Activated CD4-positive, alpha-beta T cell treated with anti-CD3 and anti-CD28 coated beads, Interleukin-2, amount 10 ng/mL, durations not matched to agents 24 days and 14 days (primary cell): ENCODE measurements at places on chromosomes 4 and X. TPM values are rescaled to one million over a fixed set of nuclear protein-coding genes. Genes with fewer than 3 reads are reported as not detected.

Gene MAGEE2
- total RNA-seq, result not detected in 2 replicates

Gene TMPRSS11A
- not detected in 2 replicates for total RNA-seq

Gene APLN
- 0.65 and 0.66 TPM in 2 replicates for total RNA-seq

Gene CNGA1
- total RNA-seq, result not detected in 2 replicates

Gene MAGEA10
- total RNA-seq, result not detected in 2 replicates

Gene SAGE1
- total RNA-seq, result not detected in 2 replicates

Gene IBSP
- not detected in 2 replicates for total RNA-seq

Gene AMBN
- not detected in 2 replicates for total RNA-seq

DNA sequence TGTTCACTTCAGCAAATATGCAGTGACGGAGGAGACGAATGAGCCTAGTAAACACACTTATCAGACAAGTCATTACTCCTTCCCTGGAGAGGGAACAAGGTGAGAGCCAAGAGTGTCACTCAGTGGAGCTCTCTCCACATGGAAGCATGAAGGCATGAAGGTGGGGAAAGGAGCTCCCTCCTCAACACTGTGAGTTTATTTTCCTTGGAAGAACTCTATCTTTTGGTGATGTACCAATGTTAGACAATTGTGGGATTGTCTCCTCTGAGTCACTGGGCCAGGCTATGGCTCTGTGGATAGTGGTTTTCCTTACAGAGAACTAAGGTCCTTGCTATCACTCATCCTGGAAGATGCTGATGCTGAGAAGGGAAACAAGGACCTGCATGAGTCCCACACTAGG, 200.2 kb downstream of the CPEB2 start:
- H3K27me3 ChIP-seq, result no peaks in the 10 kb centered on the region
- no peak overlapping the region for H3K4me3 ChIP-seq
- H3K27ac ChIP-seq, result no peak overlapping the region
- no peak for DNase-seq
- H3K36me3 ChIP-seq, result no peaks in the 10 kb centered on the region
- no peaks in the 10 kb centered on the region for H3K4me1 ChIP-seq

DNA sequence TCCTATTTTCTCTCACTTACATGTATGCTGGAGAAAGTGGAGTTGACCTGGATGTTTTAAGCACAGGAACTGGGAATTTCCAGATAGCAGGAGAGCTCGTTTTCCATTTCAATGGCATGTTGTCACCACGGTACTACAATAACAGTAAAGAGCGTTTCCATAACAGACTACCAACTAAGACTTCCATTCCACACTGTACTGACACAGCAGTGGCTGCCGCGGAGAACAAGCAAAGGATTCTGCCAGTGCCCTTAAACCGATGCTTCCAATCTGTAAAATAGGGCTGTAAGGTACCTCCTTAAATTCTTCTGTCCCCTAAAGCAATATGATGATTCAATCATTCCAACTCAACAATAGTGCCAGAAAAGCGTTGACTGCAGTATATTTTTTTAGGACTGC, 143.9 kb downstream of the KLHL13 start:
- H3K4me3 ChIP-seq, result no peak overlapping the region
- H3K27me3 ChIP-seq, result no peaks in the 10 kb centered on the region

DNA sequence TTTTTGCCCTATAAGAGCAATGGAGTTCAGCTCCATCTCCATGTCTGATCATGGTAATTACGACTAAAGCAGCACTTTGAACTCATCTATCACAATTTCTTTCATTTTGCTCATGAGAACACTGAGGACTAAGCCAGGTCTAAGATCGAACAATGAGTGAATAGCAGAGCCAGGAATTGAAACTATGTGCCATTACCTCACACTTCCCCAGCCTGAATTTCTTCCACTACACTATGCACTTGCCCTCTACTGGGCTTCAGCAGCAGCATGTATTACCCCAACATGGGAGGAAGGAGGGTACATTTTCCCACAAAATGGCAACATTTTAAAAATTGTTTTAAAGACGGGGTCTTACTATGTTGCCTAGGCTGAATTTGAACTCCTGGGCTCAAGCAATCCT, 274.7 kb upstream of the FGF13 start:
- DNase-seq, result no peak
- H3K27me3 ChIP-seq, result no peaks in the 10 kb centered on the region
- H3K36me3 ChIP-seq, result no peaks in the 10 kb centered on the region
- H3K4me1 ChIP-seq, result no peaks in the 10 kb centered on the region

GRCh38 chrX:96176921-96177320, 507.7 kb upstream of the DIAPH2 start:
- H3K4me3 ChIP-seq, result no peak overlapping the region
- no peaks in the 10 kb centered on the region for H3K4me1 ChIP-seq
- H3K27ac ChIP-seq, result no peak overlapping the region

- no peak overlapping the region for H3K4me3 ChIP-seq
- H3K36me3 ChIP-seq, result no peaks in the 10 kb centered on the region
- no peaks in the 10 kb centered on the region for H3K4me1 ChIP-seq
- DNase-seq, result no peak
- no peak overlapping the region for H3K27ac ChIP-seq
These were observed 7.0 kb upstream of the FRYL start for GRCh38 chr4:48787056-48787455.

DNA sequence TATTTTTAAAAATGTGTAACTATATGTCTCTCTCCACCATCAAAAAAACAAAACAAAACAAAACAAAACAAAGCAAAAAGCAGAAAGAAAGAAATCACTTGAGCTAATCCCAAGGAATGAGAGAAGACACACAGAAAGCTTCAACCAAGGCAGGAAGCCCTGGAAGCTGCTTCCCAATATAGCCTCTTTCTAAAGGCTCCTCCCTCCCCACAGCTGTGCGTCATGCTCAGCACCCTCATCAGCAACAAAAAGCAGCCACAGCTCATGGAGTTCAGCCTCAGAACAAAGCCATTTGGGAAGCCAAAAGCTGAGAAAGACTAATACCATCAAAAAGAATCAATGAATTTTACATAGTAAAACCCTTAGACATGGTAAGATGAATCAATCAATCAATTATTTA, 501.6 kb upstream of the SMIM31 start:
- H3K36me3 ChIP-seq, result no peaks in the 10 kb centered on the region
- no peak for DNase-seq
- H3K27ac ChIP-seq, result no peak overlapping the region
- H3K4me3 ChIP-seq, result no peak overlapping the region
- H3K27me3 ChIP-seq, result no peaks in the 10 kb centered on the region

- no peak for DNase-seq
- no peak overlapping the region for H3K4me3 ChIP-seq
- peaks cover 11% of the 10 kb centered on the region for H3K4me1 ChIP-seq
- no peaks in the 10 kb centered on the region for H3K36me3 ChIP-seq
- no peak overlapping the region for H3K27ac ChIP-seq
These were observed 6.0 kb downstream of the PALLD start for GRCh38 chr4:168502861-168503260.

GRCh38 chr4:26877406-26877805, 16.8 kb downstream of the STIM2 start:
- no peaks in the 10 kb centered on the region for H3K27me3 ChIP-seq
- peak overlapping the region; percentile 89 for H3K27ac ChIP-seq
- peaks cover 58% of the 10 kb centered on the region for H3K4me1 ChIP-seq
- no peak for DNase-seq

GRCh38 chr4:154417373-154417673, 74.3 kb downstream of the DCHS2 start:
- no peak for DNase-seq
- H3K27me3 ChIP-seq, result peaks cover 52% of the 10 kb centered on the region
- H3K4me3 ChIP-seq, result peak overlapping the region; percentile 3
- H3K27ac ChIP-seq, result no peak overlapping the region
- peaks cover 8% of the 10 kb centered on the region for H3K4me1 ChIP-seq

DNA sequence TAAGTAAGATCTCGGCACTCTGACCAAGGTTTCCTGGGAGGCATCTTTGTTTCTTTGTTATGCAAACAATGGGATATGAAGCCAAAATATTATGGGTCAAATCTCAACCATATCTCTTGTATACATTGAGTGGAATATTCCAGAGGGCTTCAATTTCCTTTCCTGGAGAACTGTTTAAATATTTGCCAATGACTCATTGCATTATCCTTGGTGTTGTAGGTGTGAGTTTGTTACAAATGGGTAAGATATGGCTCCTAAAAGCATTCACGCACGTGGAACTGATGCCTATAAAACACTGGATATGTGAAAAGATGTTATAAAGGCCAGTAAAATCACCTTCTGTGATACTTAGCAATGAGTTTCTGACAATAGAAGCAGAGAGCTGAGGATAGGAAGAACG, 150.5 kb upstream of the WDR1 start:
- H3K27ac ChIP-seq, result no peak overlapping the region
- H3K36me3 ChIP-seq, result no peaks in the 10 kb centered on the region
- H3K27me3 ChIP-seq, result no peaks in the 10 kb centered on the region
- H3K4me3 ChIP-seq, result no peak overlapping the region
- no peaks in the 10 kb centered on the region for H3K4me1 ChIP-seq

DNA sequence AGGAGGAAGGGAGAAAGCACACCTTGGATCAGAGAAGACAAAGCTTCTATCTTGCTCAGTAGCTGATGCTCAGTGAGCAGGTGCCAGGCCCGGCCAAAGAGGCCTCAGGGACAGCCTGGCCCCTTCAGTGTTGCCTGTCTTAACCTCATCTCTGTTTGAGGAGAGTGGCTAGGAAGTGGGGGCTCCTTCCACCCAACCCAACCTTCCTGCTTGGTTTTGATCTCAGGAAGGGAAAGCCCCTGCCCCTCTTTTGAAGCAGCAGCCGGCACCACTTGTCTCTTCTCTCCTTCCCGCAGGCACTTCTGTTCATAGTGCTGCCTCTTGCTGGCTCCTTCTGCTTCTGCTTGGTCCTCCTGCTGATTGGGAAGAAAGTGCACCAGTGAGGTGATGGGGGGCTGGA, 2.4 kb upstream of the AFF2 start:
- H3K36me3 ChIP-seq, result no peaks in the 10 kb centered on the region
- no peak overlapping the region for H3K27ac ChIP-seq
- peaks cover 13% of the 10 kb centered on the region for H3K27me3 ChIP-seq
- DNase-seq, result peak; percentile 56
- H3K4me1 ChIP-seq, result peaks cover 8% of the 10 kb centered on the region

- H3K27me3 ChIP-seq, result no peaks in the 10 kb centered on the region
- peak overlapping the region; percentile 47 for H3K27ac ChIP-seq
- peaks cover 13% of the 10 kb centered on the region for H3K4me1 ChIP-seq
- H3K4me3 ChIP-seq, result peak overlapping the region; percentile 57
- no peaks in the 10 kb centered on the region for H3K36me3 ChIP-seq
- DNase-seq, result peak; percentile 61
These were observed 51.4 kb upstream of the EMCN start for GRCh38 chr4:100569196-100569595.
